ENCODE measurements at places on chromosomes 7 and 10. TPM values are rescaled to one million over a fixed set of nuclear protein-coding genes. Genes with fewer than 3 reads are reported as not detected.

The LRRC18 gene
- not detected for total RNA-seq

The MYO1G gene
- total RNA-seq, result 0.28 TPM

The KNDC1 gene
- total RNA-seq, result 0.44 TPM

The NPSR1 gene
- not detected for total RNA-seq

The GRID2IP gene
- total RNA-seq, result not detected

The ASZ1 gene
- total RNA-seq, result not detected

The PBLD gene
- 3.1 TPM for total RNA-seq

The TSPAN12 gene
- total RNA-seq, result 0.70 TPM

The SFTPA1 gene
- not detected for total RNA-seq

The RBP3 gene
- total RNA-seq, result not detected

The ZNF488 gene
- total RNA-seq, result 0.17 TPM

DNA sequence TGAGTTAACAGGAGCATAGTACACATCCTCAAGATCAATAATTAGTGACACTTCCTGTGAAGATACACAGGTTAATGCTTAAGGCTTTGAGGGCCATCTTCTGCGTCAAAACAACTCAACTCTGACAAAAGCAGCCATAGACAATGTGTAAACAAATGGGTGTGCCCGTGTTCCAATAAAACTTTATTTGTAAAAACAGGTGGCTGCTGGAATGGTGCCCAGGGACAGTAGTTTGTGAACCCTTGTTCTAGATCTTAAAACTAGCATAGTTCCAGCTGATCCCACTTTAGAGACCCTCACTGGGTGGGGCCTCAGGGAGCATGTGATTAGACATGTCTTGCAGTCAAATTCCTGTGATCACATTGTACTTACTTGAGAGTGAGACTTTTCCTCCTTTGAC is 7.8 kb downstream of the OR2A14 start:
- no peak for DNase-seq

DNA sequence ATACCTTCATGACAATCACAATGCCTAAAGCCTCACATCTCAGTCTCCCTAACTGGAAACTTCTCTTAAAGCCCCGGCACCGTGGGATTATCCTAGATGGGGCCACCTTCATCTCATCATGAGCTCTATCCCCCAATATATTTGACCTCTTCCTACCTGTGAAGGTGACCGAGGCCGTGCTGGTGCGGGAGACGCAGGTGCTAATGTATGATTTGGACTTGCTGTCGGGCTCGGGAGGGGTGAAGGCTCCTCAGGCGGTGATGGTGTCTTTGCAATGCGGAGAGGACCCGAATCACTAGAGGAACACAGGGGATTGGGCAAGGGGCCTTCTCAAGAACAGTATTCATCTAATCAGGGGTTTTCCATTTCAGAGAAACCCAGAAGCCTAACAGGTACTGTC is 168.4 kb downstream of the AMPH start:
- DNase-seq, result no peak

GRCh38 chr7:65459438-65459837 is 85.8 kb downstream of the ZNF92 start:
- DNase-seq, result no peak

- DNase-seq, result no peak
Observed at GRCh38 chr7:106717254-106717954, 56.4 kb upstream of the CCDC71L start.

DNA sequence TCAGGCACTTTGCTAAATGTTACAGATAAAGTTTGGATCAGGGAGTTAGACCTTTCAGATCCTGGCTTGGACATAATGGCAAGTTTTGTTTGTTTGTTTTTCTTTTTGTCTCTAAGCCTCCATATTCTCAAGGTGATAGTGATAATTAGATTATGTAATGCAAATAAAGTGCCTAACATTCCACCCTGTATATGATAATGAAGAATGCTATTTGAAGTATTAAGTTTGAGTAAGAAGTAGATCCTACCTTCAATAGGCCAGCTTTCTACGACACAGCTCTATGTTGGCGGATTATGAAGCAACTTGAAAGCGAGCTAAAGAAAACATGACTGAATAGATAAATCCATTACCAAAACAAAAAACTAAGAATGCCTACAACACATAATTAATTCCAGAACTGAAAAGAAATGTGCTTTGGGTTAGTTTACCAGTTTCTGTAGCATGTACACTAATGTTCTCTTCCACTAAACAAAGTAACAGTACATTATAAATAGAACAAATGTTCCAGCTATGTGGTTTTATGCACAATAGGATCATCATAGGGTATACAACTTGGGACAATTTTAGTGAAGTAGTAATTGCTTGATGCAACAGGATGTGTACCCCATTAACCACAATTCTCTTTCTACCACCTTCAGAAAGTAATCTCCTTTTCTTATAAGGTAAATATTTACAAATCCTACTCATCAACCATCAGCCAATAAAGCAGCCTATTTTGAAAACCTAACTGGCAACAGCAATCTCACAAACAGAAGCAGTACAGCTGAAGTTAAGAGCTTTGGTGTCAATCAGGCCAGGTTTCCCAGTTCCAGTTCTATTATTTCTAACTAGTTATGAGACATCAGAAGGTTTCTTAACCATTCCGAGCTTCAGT is 1.5 kb downstream of the SEM1 start:
- no peak for DNase-seq

DNA sequence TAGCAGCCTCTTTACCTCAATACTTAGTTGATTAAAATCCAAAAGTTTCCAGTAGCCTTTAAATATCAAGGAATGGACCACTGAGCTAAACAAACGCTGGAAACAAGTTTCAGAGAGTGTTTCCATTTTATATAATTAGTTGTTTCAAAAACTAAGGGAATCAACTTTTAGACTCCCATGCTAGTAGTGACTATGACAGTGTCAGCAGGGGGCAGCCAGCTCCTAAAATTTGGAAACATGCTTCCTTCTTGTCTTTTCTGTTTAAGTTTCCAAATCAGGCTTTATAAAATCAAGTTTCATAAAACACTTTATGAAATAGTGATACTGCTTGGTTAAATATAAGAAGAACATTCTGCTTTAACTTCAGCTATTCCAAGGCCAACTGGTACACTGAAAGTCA is 138.2 kb upstream of the TMEM229A start:
- no peak for DNase-seq

GRCh38 chr10:21508706-21509331 is 16.7 kb downstream of the SKIDA1 start:
- no peak for DNase-seq

DNA sequence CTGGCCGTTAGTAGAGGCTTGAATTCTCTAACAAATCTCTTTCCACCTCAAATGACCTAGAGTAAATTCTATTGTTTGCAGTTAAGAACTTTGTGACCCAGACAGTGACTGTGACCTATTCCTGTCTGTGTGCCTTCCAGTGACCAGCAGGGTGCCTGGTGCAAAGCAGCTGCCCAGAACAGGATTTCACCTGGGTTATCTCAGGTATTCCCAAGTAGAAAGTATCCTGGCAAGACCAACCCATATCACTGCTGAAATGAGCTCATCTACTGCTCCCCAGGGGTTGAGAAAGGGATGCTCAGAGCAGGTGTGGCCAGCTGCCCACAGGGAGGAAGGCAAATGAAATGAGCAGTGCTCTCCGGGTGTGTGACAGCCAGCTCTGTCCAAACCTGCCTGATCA is 2.1 kb upstream of the MSMB start:
- no peak for DNase-seq

DNA sequence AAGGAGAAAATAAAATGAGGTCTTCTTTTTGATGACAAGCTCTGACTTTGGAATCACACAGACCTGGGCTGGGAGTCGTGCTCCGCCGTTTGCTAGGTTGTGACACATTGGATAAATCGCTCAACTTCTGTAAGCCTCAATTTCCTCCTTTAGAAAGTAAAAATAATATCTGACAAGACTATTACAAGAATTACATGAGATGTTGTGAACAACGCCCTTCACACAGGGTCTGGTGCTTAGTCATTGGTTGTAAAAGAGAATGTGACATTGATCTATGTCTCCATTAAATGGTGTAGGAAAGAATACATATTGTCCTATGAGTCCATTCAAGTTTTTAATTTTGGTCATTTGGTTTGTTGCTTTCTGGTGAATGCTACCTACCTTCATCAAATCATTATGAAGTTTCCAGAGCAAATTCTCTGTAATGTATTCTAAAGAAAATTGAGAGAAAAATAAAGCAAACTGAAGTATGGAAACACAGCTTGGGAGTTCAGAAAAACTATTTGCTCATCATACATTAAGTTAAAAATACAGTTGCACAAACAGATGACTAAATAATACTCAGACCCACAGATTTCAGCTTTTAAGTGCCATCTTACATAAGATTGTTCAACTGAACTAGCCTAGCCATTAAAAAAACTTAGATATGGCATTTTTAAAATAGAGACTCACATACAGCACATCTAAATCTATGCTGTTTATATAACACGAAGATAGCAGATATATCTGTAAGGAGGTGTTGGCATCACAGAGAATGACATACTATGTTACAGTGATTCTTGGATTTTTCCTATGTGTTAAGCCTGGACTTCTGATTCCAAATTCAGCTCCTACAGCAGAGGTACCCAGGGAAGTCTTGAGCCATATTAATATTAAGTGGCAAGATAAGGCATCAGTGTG is 12.3 kb upstream of the ADRB1 start:
- no peak for DNase-seq

DNA sequence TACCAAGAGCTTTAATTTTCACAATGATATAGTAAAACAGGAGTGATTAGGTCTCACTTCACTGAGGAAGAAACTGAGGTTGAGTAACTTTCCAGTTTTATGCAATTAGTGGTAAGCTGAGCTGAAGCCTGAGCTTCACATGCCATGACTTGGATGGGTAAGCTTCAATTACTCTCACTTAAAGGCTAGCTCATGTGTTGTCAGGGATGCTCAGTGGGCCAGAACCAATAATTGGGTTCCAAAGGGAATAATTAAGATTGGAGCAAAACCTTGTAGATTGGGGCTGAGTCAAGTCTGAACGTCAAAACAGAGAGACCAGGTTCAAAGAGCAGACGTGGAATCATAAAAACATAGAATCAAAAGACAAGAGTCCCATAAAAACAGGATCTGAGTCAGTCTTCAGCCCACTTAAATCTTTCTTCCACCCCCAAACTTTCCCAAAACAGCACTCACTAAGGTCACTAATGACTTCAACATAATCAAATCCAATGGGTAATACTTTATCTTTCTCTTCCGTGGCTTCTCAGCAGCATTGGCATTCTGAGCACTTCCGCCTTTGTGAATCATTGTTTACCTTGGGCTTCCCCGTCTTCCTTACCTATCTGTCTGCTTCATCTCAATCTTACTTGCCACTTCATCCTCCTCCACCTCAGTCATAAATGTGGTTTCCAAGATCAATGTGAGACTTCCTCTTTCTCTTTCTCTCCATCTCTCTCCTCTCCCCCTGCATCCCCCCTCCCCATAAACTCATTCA is 23.0 kb upstream of the EGFR start:
- DNase-seq, result peak; percentile 39

GRCh38 chr7:34569975-34570699 is 87.9 kb upstream of the NPSR1 start:
- no peak for DNase-seq

- peak; percentile 52 for DNase-seq
Observed at GRCh38 chr7:70520611-70521010, 611.3 kb upstream of the GALNT17 start.

DNA sequence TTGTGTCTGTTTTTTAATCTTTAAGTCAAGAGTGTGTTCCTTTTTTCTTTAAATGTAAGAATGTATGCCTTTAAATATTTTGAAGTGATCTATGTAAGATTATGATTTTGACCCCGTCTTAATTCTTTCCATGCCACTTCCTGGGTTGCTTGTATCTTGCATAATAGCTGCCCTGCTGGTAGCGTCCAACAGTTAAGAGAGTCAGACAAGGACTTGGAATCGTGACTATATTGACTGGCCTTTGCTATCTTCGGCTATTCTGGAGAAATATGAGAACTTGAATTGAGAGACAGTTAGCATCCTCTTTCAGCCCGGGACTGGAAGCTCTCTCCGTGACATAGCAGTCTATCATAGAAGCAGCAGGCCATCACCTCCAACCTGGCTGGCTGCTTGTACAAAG is 13.0 kb downstream of the NRP1 start:
- no peak for DNase-seq

GRCh38 chr7:95199779-95200558 is 124.4 kb downstream of the PON1 start:
- peak; percentile 49 for DNase-seq

DNA sequence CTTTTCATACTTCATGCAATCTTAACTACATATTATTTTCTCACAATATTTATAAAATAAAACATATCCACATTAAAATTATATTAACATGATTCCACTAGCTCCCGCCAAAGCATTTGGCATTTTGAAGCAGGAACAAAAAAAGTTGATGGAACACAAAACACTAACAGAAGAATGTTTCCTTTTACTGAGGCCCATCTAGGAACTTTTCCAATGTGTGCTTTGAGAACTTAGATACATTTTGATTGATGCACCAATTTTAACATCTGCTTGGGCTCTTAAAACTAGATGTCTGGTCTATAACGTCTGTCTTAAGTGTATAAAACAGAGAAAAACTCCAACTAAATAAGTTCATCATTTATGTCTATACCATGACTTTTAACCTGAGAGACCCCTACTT is 1214.8 kb downstream of the SORCS1 start:
- no peak for DNase-seq

DNA sequence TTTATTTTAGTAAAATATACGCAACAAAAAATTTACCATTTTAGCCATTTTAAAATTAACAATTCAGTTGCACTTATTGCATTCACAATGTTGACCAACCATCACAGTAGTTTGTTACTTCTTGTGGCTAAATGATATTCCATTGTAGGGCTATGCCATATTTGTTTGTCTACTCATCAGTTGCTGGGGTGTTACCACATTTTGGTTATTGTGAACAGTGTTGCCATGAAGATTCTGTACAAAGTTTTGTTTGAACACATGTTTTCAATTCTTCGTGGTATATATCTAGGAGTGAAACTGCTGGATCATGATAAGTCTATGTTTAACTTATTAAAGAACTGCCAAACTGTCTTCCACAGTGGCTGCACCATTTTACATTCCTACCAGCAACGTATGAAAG is 46.3 kb upstream of the ZNF365 start:
- no peak for DNase-seq

GRCh38 chr7:85055196-85055595 is 131.7 kb downstream of the SEMA3D start:
- DNase-seq, result no peak

GRCh38 chr10:27558612-27559020 is 54.5 kb downstream of the RAB18 start:
- DNase-seq, result peak; percentile 68

GRCh38 chr7:35630024-35630972 is 64.6 kb downstream of the HERPUD2 start:
- no peak for DNase-seq

DNA sequence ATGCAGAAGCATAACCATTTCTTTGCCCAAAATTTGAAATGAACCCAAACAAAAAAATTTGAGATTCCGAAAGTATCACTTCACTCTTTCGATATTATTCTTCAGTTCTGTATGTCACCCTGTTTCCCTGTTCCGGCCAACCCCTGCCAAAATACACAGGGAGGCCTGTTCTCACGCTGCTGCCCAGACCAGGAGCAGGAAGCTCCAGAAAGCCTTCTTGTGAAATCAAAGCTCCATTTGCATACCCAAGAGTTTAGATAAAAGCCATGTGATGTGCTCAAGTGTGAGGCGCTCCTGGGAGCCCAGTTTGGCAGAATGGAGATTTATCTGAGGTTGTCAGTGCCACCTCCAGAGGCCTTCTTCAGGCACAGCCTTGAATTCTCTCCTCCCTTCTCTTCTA is 236.2 kb downstream of the FGFR2 start:
- no peak for DNase-seq

Data from HepG2 (cell line).